SHP77 treated with DMSO at 0.1 percent for 48 hours (cell line): ENCODE measurements at places on chromosomes 12 and 14.

- DNase-seq = no peak
Observed at GRCh38 chr12:67506739-67507138, 141.8 kb upstream of the DYRK2 start.

GRCh38 chr14:57501039-57501557 lies 7.4 kb upstream of the CCDC198 start:
- no peak for DNase-seq

- no peak for DNase-seq
Observed at GRCh38 chr12:9829982-9830381, 2.7 kb downstream of the KLRF1 start.

DNA sequence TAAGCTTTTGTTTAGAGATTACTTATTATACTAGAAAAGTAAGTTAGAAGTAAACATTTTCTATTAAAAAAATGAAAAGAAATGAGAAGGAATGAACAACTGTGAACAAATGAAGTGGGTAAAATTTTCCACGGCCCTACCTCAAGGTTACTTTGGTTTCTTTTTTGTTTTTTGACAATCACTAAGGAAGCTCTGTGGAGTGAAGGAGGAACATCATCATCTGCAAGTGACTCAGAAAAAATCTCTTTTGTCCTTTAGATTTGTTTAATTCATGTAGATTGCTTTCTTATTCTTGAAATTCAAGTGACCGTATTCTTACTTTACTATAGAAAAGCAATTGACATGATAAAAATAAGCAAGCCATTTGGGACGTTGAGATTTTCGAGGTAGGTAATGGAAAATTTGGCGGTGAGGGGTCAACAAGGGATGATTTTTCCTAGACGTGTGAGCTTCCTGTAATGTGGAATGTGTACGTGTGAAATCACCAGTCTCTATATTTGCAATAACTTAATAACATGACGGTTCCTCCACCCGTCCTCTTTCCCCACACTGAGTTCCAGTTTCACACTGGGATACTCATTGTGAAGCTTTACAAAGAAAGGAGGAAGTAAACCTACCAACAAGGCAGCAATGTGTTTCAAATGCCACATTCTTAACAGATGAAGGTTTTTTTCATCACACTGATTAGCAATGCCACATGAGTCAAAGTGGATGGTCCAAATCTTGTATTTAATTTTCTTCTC lies 62.3 kb upstream of the EGLN3 start:
- peak; percentile 46 for DNase-seq

GRCh38 chr12:77489331-77489970 lies 341.2 kb upstream of the NAV3 start:
- DNase-seq = no peak
